Activated CD8-positive, alpha-beta T cell treated with anti-CD3 and anti-CD28 coated beads, Interleukin-2, amount 10 ng/mL, durations not matched to agents 7 days and 5 days (primary cell): ENCODE measurements at places on chromosomes 16 and 17. TPM values are rescaled to one million over a fixed set of nuclear protein-coding genes. Genes with fewer than 3 reads are reported as not detected.

The CHTF18 gene
- 102 TPM for total RNA-seq

The TEKT5 gene
- total RNA-seq, result not detected

The TSNAXIP1 gene
- total RNA-seq, result 0.47 TPM

The STH gene
- total RNA-seq, result not detected

The EMP2 gene
- total RNA-seq, result not detected

The TRAF4 gene
- 66.0 TPM for total RNA-seq

The CACNG4 gene
- total RNA-seq, result not detected

DNA sequence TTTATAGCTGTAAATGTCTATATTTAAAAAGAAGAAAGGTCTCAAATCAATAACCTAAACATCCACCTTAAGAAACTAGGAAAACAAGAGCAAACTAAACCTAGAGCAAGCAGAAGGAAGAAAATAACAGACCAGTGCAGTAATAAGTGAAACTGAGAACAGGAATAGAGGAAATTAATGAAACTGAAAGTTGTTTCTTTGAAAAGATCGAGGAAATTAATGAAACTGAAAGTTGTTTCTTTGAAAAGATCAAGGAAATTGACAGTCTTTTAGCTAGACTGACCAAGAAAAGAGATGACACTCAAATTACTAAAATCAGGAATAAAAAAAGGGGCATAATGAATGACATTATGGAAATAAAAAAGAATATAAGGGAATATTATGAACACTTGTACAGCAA is 46.4 kb downstream of the SLFN5 start:
- peaks cover 41% of the 10 kb centered on the region for H3K4me1 ChIP-seq
- DNase-seq, result no peak
- H3K4me3 ChIP-seq, result peak overlapping the region; percentile 73
- peaks cover 11% of the 10 kb centered on the region for H3K36me3 ChIP-seq
- H3K27ac ChIP-seq, result peak overlapping the region; percentile 85

GRCh38 chr17:50763716-50764475 is 3.4 kb downstream of the ANKRD40CL start:
- no peak for DNase-seq
- peaks cover 2% of the 10 kb centered on the region for H3K4me1 ChIP-seq

DNA sequence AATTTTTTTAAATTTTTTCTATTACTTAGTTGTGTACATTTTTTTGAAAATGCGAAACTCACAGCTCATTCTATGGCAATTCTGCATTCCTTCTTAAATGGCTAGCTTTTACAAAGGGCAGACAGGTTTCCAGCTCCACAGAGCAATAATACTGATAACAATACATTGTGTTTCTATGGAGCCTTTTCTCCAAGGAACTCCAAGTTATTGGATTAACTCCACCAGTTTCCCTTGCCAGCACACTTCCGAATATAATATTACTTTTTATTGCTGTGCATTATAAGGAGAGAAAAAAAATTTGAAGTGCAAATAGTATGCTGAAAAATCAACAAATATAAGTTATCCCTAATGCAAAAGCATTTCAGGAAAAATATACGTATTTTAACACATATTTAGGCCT is 127.5 kb upstream of the PSMD7 start:
- no peak overlapping the region for H3K27ac ChIP-seq
- no peak for DNase-seq
- H3K27me3 ChIP-seq, result no peaks in the 10 kb centered on the region

DNA sequence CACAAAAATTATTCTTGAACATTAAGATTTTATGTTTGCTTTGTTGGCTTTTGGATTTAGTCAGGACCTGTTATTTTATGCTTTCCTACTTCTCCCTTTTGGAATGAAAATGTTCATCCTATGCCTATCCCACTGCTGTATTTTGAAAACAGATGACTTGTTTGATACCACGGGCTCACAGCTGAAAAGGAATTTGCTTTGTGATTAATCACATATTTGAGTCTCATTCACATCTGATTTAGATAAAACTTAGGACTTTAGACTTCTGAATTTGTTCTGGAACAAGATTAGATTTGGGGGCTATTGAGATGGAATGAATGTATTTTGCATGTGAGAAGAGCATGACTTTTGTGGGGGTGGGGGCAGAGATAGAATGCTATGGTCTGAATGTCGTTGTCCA is 1012.6 kb downstream of the CDH11 start:
- no peak overlapping the region for H3K27ac ChIP-seq
- no peaks in the 10 kb centered on the region for H3K4me1 ChIP-seq
- no peaks in the 10 kb centered on the region for H3K36me3 ChIP-seq
- no peak overlapping the region for H3K4me3 ChIP-seq

- H3K27me3 ChIP-seq, result no peaks in the 10 kb centered on the region
- DNase-seq, result no peak
- H3K36me3 ChIP-seq, result peaks cover 22% of the 10 kb centered on the region
- H3K27ac ChIP-seq, result peak overlapping the region; percentile 98
- peak overlapping the region; percentile 43 for H3K4me3 ChIP-seq
Measured at GRCh38 chr17:82865274-82865673, 25.5 kb upstream of the ZNF750 start.

GRCh38 chr17:82241926-82242697 is 13.3 kb downstream of the SLC16A3 start:
- peaks cover 49% of the 10 kb centered on the region for H3K4me1 ChIP-seq
- H3K27ac ChIP-seq, result peak overlapping the region; percentile 81
- no peak overlapping the region for H3K4me3 ChIP-seq
- H3K36me3 ChIP-seq, result peaks cover 71% of the 10 kb centered on the region
- no peak for DNase-seq

- no peak for DNase-seq
- H3K27me3 ChIP-seq, result peaks cover 8% of the 10 kb centered on the region
Measured at GRCh38 chr17:79008666-79009387, 737 bp downstream of the CANT1 start.
